ENCODE measurements at places on chromosomes 13 and 19.

DNA sequence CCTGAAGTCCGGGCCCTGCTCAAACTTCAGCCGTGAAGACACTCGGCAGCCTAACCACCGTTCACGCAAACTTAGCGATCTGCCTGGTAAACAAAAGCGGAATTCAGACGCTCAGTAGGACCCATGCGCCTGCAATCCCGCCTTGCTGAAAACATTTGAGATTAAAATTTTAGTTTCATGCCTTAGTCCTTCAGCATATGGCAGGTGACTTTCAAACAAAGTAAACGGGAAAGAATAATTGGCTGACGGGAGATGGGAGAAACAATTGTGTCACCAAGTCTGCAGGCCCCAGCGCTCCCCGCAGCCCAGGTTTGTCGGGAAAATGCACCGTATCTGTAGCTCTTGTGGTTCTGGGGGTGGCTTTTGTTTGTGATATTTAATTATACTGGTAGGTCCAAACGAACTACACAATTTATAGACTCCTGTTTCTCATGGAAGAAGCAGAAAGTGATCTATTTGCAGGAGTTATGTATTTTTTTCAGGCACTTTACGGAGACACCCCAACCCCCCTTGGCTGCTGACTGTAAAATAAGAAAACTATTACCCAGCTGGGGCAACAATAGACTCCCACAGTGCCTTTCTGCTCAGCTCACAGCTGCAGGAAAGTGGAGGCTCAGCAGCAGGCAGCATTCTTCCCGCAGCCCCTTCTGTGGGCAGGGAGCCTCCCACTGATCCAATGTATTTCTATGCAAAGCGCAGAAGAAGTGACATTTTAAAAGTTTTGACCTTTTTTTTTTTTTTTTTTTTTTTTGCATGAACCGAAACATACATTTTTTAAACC, 94.8 kb downstream of the SOX1 start:
- no peak for DNase-seq

- DNase-seq: no peak
Measured at GRCh38 chr13:43757266-43757665, 29.5 kb downstream of the ENOX1 start.

GRCh38 chr13:52383366-52383765, 22.6 kb downstream of the THSD1 start:
- no peak for DNase-seq

DNA sequence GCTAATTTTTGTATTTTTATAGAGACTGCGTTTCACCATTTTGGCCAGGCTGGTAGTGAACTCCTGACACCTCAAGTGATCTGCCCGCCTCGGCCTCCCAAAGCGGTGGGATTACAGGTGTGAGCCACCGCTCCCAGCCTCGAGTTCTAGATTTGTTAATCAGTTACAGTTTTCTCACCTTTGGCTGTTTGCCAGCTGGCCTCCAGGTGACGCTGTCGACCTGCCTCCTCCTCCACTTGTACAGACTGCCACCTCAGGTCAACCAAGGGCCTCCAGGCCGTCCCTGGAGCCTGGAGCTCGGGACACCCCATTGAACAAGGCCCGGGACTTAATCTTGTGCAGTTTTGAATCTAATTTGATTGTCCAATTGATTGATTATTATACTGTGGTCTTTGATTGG, 45.5 kb downstream of the IER2 start:
- DNase-seq: peak; percentile 27

- DNase-seq: no peak
Measured at GRCh38 chr13:35995136-35995535, 136.0 kb downstream of the DCLK1 start.

DNA sequence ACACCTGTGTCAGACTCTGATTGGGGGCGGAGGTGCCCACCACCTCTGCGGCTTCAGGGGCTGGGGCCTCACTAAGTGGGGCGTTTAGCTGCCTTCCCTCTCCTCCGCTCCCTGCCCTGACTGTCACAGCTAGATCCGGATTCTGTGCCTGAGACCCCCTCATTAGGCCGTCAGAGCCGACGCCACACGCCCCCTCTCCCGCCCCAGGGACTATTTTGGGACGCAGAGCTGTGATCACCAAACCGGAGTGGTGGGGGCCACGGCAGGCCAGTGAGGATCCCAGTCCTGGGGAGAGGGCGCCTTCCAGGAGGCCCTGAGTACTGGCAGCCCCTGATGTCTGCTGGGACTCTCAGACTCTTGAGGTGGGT, 762 bp downstream of the KANK3 start:
- no peak for DNase-seq

Measured in hematopoietic multipotent progenitor cell (in vitro differentiated cells).